ENCODE measurements at places on chromosomes 2 and 18.

DNA sequence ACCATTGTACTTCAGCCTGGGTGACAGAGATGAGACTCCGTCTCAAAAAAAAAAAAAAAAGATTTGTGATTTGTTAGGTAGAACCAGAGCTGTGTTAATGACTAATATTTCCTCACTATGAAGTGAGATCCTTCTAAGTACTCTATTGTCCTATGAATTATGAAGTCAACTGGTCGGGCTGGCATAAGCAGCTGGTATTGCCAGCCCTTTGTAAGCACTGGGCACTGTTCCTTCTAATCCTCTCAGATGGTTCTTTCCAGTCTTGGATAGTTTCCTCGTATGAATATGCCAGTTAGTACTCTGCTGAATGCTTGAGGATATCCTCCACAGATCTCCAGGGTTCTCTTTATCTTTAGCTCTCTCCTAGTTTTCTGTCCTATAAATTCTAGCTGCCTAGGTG, 223.1 kb upstream of the SP5 start:
- no peak for DNase-seq

- no peak for DNase-seq
Measured at GRCh38 chr2:238870261-238870660, 22.4 kb downstream of the TWIST2 start.

DNA sequence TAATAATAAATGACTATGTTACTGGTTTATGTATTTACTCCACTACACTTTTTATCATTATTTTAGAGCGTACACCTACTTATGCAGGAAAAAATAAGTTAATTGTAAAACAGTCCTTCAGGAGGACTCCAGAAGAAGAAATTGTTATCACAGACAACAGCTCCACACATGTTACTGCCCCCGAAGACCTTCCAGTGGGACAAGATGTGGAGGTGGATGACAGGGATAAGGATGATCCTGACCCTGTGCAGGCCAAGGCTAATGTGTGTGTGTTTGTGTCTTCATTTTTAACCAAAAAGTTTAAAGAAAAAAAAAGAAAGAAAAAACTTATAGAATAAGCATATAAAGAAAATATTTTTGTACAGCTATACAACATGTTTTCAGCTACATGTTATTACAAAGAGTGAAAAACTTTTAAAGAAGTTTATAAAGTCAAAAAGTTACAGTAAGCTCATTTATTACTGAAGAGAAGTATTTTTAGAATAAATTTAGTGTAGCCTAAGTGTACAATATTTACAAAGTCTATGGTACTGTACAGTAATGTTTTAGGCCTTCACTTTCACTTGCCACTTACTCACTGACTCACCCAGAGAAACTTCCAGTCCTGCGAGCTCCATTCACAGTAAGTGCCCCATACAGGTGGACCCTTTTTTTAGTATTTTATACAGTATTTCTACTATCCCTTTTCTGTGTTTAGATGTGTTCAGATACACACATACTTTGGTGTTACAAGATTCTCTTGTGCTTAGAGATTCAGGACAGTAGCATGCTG, 7.5 kb downstream of the TGFBRAP1 start:
- DNase-seq: no peak

GRCh38 chr18:9665314-9665713, 42.8 kb upstream of the RAB31 start:
- DNase-seq: no peak

- no peak for DNase-seq
Measured at GRCh38 chr2:76247006-76247405, 536.3 kb upstream of the GCFC2 start.

DNA sequence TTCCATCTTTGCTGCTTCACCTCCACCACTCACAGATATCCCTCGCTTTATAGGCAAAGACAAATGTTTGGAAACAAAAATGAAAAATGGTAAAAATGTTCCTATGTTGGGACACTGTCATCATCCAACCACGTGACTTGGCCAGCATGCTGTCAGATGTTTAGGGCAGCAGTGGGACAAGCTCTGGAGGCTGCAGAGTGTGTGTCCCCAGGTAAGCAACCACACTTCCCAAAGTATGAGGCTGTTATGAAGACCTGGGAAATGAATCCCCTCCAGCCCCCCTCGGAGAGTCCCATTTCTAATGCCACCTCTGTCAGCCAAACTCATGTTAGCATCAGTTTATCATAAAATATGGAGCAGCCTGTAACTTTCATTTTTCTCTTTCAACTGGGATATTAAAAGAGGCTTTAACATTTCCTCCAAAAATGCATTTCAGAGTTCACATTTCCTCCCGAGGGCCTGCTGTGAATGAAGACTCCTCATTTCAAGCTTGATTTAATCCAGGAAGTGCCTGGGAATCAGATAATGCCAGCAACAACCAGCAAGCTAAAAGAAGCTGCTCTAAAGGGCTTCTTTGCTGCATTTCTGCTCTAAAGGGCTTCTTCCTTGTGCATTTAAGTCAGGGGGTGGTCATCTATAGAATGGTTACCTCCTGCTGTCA, 66.2 kb downstream of the APOB start:
- DNase-seq: no peak
